ENCODE measurements at places on chromosomes 3 and 15.

DNA sequence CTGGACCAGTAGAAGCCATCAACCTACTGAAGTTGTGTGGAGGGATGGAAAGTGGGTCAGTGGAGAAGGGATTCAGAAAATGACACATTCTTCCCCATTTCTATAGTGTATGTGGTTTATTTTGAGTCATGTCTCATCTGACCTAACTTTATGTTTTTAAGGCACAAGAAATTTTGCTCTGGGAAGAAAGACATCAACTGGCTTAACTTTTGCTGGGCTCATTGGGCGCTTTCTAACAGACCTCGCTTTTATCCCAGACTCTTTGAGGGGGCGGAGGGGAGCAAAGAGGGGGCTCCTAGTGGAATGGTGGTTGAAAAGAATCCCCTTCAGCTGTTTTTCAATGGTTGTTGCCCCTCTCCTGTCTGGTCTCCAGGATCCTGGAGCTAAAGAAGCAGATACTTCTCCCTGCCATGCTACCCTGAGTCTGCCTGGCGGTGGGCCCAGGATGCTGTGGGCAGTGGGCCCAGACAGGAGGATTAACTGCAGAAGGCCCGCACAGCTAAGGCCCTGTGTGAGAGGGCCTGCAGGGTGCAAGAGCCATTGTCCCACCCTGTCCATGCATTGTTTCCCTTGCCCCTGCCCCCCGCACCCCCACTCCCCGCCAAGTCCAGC lies 14.5 kb downstream of the CSRNP1 start:
- no peak for DNase-seq

- DNase-seq, result no peak
Measured at GRCh38 chr3:135694142-135694541, 271.4 kb upstream of the PPP2R3A start.

DNA sequence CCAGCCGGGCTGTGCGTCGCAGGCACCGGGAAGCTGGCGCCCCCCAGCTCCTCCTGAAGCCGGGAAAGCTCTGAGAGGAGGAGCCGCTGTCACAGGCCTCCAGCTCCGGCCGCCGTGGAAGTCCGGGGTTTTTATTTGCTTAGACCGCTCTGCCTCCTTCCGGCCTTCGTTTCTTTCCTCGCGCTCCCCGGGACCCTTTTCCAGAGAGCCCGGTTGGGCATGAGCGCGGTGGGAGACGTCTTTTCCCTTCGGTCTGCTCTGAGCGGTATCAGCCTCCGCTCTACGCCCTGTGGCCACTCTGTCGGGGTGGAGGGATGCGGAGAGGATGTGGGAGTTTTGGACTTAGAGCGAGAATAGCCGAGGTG lies 559 bp downstream of the SENP5 start:
- DNase-seq, result peak; percentile 5

DNA sequence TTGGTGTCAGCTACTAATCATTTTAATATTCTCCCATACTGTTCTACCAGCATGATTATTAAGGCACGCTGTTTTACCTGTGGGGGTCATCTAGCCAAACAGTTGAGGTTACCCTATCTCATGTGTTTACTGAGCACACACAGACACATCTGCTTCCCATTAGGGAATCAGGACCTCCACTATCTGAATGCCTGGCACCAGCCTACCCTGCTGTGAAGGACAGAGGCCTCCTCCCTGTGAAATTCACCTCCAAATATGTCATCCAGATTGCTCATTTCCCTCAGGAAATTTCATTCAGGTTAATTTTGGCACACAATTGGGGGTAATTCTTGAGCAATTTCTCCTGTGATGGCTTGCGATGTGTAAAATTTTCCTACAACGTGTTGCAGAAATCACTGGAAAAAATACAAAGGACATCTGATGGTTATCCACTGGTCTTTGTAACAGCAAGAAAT lies 155.6 kb upstream of the NR2E3 start:
- DNase-seq, result no peak

- no peak for DNase-seq
Measured at GRCh38 chr15:101107625-101108460, 144.0 kb downstream of the CHSY1 start.

DNA sequence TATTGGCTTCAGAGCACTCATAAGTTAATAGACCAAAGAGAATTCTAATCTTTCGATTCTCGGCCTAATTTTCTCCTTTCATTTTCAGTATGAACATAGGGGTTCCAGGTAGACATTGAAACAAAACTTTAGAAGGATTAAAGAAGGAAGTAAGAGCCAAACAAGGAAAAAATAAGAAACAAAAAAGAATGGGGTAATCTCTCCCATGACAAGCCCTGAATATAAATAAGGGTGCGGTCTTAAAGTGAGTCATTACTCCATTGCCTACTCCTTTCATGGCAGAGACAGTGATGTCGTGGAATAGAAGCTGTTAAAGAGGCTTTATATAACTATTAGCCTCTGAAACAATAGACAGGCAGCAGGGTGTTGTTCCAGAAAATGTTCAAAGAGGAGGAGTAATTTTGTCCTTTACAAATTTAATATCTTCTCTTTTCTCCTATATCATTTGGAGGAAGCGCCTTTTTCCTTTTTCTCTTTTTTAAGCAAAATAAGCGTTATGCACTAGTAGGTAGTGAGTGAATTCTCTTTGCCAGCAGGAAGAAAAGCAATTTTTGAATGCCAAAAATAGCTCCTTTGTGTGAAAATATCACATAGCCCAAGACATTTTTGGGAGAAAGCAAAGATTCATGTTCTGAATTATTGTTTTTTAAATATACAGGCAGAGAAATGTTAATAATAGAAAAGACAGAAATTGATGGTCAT lies 607.9 kb upstream of the KCNMB2 start:
- DNase-seq, result no peak

DNA sequence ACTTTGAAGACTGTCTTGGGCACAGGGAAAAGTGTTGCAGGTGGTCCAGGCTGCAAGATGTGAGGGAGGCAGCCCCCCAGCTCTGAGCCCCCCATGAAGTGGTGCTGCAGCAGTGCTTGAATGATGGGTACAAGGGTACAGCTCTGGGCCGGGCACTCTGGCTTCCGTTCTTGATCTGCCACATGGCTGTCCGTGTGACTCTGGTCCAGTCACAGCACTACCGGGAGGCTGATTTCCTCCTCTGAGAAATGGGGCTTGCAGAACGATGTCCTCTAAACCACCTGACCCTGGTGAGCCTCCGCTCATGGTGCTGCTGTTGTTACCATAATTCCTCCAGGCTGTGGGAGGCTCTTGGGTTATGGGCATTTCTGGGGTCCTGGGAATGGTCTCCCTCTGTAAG lies 75.1 kb downstream of the FBLN2 start:
- DNase-seq, result no peak

- no peak for DNase-seq
Measured at GRCh38 chr3:108117241-108117775, 26.5 kb upstream of the CD47 start.

DNA sequence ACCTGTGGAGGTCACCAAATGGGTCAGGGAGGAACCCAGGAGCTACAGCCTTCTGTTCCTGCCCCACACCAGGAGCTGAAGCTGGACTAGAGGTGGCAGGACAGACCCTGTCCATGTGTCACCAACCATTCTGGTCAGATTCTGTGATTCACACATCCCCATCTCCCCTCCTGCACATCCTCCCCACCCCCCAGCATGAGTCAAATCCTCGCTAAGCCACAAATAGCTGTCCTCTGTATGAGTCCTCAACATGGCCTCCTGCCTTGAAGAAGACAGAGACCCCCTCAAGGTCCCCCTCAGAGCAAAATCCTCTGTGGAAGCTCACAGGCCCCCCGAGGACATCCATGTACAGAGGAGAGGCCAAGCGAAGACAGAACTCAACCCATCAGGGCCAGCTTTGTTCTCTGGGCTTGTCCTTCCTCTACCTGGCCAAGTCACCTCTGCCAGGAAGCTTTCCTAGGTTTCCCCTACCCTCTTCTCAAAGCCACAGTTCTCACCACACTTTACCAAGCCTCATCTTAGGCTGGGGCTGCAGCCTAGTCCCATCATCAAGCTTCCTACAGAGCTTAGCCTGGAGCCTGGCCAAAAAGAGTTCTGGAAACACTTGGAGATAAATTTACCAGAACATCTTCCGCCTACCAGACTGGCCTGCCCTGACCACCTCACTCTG lies 17.1 kb downstream of the CACNA2D2 start:
- DNase-seq, result no peak

Data from effector memory CD8-positive, alpha-beta T cell (primary cell).